ENCODE measurements at places on chromosomes 1 and 21.

GRCh38 chr1:235024711-235025421 lies 103.8 kb downstream of the TOMM20 start:
- no peak for DNase-seq

DNA sequence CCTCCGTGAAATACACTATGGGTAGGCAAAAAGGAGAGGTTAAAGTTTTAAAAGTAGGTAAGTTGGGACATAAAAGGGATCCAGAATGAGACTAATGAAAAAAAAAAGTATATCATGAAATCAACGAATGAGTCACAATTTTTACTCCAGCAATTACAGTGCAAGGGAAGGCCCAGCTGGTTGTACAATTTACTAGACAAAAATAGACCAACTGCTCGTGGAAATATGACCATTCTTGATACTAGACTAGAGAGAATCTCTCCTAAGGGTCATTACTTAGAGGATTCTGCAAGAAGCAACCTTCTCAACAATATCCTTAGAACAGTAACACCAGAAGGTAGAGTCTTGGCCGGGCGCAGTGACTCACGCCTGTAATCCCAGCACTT lies 55.1 kb upstream of the EFHD2 start:
- DNase-seq: no peak

DNA sequence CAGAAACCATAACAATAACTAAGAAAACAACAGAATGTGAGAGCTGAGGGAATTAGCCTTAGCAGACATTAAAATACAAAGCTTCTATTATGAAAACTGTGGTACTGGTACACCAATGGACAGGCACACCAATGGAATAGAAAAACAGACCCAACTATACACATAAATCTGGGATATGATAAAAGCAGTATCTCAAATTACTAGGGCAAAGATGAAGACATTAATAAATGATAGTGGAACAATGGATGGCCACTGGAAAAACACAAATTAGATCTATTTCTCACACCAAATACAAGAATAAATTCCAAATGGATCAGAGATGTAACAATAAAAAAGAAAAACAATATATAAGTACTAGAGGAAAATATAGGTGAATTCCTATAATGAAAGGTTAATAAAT lies 65.4 kb upstream of the SLFNL1 start:
- DNase-seq: no peak

GRCh38 chr1:21292503-21292983 lies 2.3 kb upstream of the ECE1 start:
- no peak for DNase-seq

GRCh38 chr1:40980453-40981121 lies 1.1 kb downstream of the CTPS1 start:
- DNase-seq: peak; percentile 11

DNA sequence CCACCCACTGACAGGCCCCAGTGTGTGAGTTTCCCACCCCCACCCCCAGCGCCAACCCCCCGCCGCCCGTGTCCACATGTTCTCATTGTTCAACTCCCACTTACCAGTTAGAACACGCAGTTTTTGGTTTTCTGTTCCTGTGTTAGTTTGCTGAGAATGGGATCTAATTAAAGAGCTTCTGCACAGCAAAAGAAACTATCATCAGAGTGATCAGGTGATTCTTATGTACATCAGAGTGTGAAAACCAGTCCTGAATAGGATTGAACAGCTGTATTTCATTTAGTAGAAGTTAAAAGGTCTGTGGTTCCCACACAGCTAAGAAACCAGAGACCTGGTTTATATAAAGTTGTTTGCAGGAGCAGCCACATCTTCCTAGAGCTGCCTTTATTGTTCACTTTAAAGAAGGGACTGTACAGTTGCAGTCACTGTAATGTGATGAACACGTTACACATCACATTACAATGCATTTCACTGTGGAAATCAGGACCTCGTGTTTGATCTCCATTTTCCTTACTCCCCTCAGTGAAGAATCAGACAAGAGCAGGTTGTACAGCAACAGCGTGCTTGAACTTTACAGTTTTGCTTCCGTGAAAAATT lies 1.2 kb downstream of the GBP6 start:
- no peak for DNase-seq

DNA sequence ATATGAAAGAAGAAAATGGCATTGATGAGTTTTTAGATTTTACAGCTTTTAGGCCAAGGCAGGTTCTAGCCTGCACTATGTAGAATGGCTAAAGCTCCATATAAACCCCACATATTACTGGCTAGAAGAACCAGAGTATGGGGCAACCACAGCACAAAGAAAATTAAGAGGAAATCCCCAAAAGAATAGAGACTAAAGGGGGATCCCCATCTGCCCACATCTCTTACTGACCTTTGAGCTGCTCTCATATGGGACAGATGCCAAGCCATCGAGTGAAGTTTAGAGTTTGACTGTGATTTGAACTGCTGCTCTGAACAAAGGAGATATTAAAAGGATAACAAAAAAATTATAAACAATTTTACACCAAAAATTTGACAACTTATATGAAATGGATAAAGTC lies 102.2 kb upstream of the HAO2 start:
- DNase-seq: no peak

GRCh38 chr1:164320790-164321731 lies 237.9 kb upstream of the PBX1 start:
- DNase-seq: no peak

DNA sequence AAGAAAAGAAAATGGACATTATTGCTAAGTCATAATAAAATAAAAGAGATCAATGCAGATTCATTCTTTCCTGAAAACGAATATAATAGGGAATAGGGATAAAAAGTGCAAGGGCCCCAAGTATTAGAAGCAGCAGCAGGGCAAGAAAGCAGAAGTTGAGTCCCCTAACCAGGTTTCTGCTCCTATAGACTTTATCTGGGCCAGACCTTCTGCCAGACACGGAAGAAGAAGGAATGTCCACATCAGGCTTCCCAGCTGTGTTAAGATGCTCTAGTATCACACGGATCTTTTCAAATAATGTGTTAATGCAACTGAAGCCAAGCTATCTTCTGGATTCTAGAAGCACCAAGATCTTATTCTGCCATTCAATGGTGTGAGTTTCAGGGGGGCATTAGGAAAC lies 26.9 kb downstream of the CD244 start:
- no peak for DNase-seq

- DNase-seq: no peak
Measured at GRCh38 chr1:51898090-51898734, 19.7 kb upstream of the NRDC start.

- no peak for DNase-seq
Measured at GRCh38 chr1:107172450-107173170, 31.8 kb downstream of the NTNG1 start.

- DNase-seq: no peak
Measured at GRCh38 chr21:43869486-43870325, 4.7 kb downstream of the AGPAT3 start.

GRCh38 chr1:200351425-200351824 lies 58.4 kb downstream of the ZNF281 start:
- no peak for DNase-seq

DNA sequence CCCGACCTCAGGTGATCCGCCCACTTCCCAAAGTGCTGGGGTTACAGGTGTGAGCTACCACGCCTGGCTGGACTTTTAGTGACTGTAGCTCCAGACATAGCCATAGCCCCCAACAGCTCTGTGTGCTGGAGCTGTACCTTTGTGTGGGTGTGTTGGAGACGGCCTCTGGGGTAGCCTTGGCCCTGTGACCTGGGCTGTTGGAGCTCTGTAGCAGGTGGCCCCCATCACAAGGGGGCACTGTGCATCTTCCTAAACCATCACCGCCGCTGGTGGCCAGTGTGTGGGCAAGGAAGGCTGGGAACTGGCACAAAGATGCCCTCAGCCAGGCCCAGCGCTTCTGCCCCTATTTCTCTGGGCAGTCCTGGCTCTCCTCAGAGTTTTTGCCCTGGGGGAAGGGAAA lies 38.4 kb upstream of the FOXO6 start:
- no peak for DNase-seq

DNA sequence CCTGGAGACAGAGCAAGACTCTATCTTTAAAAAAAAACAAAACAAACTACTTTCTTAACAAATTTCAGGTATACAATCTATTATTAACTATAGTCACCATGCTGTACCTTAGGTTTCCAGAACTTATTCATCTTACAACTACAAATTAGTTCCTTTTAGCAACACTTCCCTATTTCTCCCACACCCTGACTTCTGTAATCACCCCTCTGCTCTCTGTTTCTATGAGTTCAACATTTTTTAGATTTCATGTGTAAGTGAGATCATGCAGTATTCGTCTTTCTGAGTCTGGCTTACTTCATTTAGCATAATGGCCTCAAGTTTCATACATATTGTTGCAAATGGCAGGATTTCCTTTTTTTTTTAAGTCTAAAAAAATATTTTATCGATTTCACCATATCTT lies 77.9 kb upstream of the LPGAT1 start:
- DNase-seq: no peak

- DNase-seq: no peak
Measured at GRCh38 chr21:26148071-26148839, 22.3 kb downstream of the APP start.

- DNase-seq: no peak
Measured at GRCh38 chr1:62362061-62362917, 43.1 kb upstream of the KANK4 start.

- no peak for DNase-seq
Measured at GRCh38 chr1:63612564-63612963, 19.4 kb downstream of the PGM1 start.

DNA sequence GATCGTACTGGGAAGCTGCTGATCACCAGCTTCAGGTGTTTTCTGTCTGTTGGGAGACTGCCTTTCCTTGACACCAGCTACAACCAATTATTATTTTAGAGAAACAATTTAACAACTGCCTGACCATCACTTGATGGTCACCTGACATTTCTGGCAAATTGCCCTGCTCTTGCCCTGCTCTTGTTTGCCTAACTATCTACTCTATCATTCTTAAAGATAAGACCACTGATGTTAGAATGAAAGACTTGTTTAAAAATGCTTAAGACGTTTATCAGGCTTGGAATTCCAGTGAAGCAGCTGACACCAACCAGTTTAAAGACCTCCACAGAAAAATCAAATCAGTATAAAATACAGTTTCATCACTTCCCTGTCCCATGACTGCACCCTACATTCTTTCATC lies 423.3 kb upstream of the CAMK1G start:
- no peak for DNase-seq

GRCh38 chr1:36796106-36796590 lies 238.2 kb downstream of the GRIK3 start:
- DNase-seq: no peak

DNA sequence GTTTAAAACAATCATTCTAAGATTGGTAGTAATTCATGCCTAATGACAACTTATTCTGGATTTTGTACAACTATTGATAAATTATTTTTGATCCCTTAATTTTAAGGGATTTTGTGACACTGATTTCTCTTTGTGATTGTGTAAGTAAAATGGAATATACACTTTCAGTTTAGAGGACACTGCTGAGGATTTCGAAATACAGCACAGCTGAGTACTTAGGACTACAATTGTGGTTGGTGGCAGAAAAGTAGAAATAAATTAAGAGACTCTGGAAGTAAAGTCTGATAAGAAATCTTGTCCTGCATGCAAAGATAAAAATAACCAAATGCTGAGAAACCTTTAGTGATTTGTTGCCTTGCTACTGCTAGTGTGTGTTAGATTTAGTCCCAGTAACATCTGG lies 40.0 kb downstream of the TYW3 start:
- no peak for DNase-seq

GRCh38 chr1:26811708-26812107 lies 14.8 kb upstream of the ZDHHC18 start:
- DNase-seq: no peak

DNA sequence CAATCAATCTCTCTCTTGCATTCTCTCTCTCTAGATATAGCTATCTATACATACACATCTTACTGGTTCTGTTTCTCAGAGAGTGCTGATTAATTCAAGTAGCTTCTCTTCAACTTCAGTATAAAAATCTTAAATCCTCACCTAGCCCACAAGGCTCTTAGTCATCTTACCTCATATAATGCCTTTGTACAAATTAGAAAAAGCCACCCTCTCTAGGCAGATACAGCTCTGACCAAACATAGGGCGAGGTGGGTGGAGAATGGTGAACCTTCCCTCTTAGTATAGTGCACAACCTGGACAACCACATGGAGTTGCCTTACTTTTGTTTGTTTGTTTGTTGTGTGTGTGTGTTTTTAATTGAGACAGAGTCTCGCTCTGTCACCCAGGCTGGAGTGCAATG lies 5.1 kb upstream of the INAVA start:
- DNase-seq: no peak

- no peak for DNase-seq
Measured at GRCh38 chr1:2388004-2388913, 3.1 kb downstream of the MORN1 start.

GRCh38 chr1:35192056-35192852 lies 691 bp downstream of the SFPQ start:
- peak; percentile 81 for DNase-seq

DNA sequence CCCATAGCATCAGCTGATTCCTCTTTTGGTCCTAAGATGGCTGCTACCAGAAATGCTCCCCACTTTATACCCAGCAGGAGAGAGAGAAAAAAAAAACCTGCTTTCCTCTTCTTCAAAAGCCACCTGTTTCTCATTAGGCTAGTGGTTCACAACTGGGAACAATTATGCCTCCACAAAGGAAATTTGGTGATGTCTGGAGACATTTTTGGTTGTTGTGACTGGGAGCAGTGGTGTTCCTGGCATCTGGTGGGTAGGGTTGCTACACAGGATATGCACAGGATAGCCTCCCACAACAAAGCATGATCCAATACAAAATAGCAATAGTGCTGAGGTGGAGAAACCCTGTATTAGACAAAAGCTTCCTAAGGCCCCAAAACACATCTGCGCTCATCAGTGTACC lies 38.5 kb upstream of the SGIP1 start:
- DNase-seq: no peak

DNA sequence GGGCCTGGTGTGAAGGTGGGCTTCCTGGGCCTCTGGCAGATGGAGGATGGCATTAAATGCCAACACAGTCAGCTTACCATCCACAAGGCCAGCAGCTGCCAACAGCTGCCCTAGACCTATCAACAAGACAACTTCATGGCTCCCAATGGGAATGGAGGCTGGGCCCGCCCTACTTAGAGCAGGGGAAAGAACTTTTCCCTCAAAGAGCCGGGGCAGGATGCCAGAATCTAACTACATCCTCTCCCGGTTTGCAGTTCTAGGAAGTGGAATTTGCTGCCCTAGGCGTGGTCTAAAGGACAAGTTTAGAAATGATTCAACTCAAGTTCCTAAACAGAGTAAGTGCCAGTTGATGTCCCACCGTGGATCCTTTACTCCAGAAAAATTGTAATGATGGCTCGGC lies 13.1 kb downstream of the ICMT start:
- DNase-seq: no peak
